ENCODE measurements at places on chromosomes 3 and 15.

- DNase-seq: no peak
Measured at GRCh38 chr3:30779686-30780287, 114.7 kb downstream of the GADL1 start.

GRCh38 chr3:138948371-138949001 is 1.5 kb downstream of the FOXL2NB start:
- no peak for DNase-seq

DNA sequence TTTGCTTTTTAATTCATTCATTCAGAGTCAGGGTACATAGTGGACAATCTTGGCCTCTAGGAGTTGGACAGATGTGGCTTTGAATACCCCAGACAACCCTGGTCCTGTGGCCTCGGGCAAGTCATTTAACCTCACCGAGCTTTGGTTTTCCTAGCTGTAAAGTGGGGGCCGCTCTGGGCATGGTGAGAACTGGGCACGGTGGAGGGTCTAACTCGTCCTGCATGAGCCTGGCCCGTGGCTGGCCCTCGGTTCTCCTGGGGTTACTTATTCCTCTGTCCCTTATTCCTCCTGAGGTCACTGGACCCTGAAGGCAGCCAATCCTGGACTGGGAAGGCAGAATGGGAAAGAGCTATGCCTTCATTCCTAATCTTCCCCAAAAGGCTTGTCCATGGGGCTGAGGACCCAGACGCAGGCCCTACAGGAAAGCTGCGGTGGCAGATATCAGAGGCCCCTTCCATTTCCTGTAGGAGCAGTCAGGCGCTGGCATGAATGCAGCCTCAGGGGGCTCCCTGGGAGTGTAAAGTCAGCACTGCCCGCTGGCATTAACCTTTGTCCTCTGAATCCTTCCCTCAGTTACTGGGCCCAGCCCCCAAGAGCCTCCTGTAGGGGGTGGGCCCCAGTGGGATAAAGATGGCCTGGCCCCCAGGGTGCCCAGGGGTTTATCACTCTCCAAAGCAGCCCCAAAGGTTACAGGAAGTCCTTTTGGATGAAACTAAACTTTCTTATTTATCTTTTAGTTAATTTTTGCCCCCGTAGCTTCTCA is 17.9 kb upstream of the SEC13 start:
- DNase-seq: no peak

DNA sequence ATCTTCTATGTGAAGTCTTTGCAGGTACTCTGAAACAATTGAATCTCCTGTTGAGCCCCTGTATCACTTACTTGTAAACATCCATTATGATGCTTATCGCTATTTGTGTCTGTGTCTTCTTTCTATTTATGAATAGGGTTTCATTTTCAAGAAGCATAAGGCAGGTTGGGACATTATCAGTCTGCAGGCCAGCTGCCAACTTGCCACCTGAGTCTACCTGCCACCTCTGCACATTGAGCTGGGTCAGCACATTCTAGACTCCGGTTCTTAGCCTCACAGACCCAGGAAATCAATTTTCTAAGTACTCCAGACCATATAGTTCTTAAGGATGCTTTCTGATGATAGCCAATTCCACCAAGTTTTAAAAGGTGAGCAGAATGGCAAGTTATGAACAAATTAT is 105.7 kb upstream of the MCTP2 start:
- no peak for DNase-seq

- peak; percentile 92 for DNase-seq
Measured at GRCh38 chr3:51967384-51968169, at the start of gene PCBP4. PCBP4 (minus strand) TSS chr3:51967454; CDS start chr3:51961240, 6,214 bp downstream.

DNA sequence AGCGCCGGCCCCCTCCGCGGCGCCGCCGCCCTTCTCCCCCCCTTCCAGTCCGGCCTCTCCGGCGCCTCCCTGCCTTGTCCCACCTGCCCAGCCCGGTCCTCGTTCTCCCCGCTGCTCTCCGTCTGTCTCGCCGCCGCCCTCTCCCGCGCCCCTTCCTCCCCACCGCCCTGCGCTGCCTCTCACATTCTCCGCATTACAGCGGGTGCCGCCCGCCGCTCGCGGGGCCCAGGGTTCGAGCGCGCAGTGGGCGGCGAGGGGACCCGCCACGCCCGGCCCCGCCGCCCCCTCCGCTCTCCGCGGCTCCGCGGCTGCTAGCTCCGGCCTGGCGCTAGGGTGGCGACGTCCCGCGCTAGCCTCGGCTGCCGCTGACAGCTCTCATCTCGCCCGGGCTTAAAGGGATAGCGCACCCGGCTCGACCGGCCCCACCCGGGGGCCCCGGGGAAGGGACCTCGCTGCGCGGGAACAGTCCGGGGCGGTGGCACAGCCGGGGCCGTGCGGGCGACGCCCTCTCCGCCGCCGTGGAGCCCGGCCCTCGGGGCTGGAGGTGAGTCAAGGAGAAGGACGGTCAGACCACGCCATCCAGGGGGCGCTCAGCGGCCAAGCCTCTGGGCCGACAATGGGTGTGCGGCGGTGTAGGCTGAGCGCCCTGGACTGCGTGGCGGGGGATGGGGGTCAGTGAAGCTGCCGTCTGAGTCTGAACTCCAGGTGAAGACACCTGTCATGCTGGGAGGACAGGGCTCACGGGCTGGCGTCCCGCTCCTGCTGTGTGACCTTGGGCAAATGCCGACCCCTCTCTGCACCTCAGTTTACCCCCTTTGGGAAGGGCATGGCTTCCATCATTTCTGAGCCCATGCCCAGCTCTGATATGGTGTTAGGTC is 187.4 kb upstream of the LINGO1 start:
- no peak for DNase-seq

GRCh38 chr15:45641374-45641781 is 6.5 kb downstream of the SQOR start:
- peak; percentile 66 for DNase-seq

GRCh38 chr15:100638177-100638730 is 35.9 kb downstream of the ASB7 start:
- no peak for DNase-seq
